ENCODE measurements at places on chromosomes 7 and 10. TPM values are rescaled to one million over a fixed set of nuclear protein-coding genes. Genes with fewer than 3 reads are reported as not detected.

The ATP6V0A4 gene
- not detected for total RNA-seq

The EPHA1 gene
- 15.7 TPM for total RNA-seq

The RSU1 gene
- 74.1 TPM for total RNA-seq

The MYO3A gene
- total RNA-seq = not detected

The FHIP2A gene
- total RNA-seq = 15.2 TPM

The C10orf143 gene
- total RNA-seq = 4.4 TPM

The TRIM73 gene
- 8.2 TPM for total RNA-seq

The CDH23 gene
- 4.9 TPM for total RNA-seq

The SLC13A4 gene
- total RNA-seq = not detected

DNA sequence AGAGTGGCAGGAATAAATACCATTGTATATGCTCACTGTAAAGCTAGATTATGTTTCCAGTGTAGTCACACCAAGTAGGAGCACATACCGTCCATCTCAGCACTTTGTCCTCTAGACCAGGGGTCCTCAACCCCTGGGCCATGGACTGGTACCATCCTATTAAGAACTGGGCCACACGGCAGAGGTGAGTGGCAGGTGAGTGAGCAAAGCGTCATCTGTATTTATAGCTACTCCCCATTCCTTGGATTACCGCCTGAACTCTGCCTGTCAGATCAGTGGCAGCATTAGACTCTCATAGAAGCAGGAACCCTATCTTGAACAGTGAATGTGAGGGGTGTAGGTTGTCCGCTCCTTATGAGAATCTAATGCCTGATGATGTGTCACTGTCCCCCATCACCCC is 735.3 kb downstream of the MAGI2 start:
- no peak overlapping the region for H3K27ac ChIP-seq
- no peak overlapping the region for H3K4me3 ChIP-seq
- DNase-seq = no peak
- H3K36me3 ChIP-seq = no peaks in the 10 kb centered on the region
- no peaks in the 10 kb centered on the region for H3K4me1 ChIP-seq

- no peaks in the 10 kb centered on the region for H3K36me3 ChIP-seq
- DNase-seq = no peak
- H3K27ac ChIP-seq = no peak overlapping the region
- H3K4me3 ChIP-seq = no peak overlapping the region
- peaks cover 19% of the 10 kb centered on the region for H3K27me3 ChIP-seq
- peaks cover 4% of the 10 kb centered on the region for H3K4me1 ChIP-seq
Measured at GRCh38 chr7:47253650-47254080, 328.2 kb downstream of the TNS3 start.

GRCh38 chr10:114810926-114811325 is 10.7 kb upstream of the FHIP2A start:
- no peaks in the 10 kb centered on the region for H3K27me3 ChIP-seq
- peaks cover 3% of the 10 kb centered on the region for H3K36me3 ChIP-seq
- peak overlapping the region; percentile 6 for H3K4me3 ChIP-seq
- peaks cover 21% of the 10 kb centered on the region for H3K4me1 ChIP-seq
- DNase-seq = peak; percentile 26

GRCh38 chr7:22386206-22386858 is 29.4 kb upstream of the RAPGEF5 start:
- no peaks in the 10 kb centered on the region for H3K36me3 ChIP-seq
- no peak overlapping the region for H3K4me3 ChIP-seq
- peaks cover 6% of the 10 kb centered on the region for H3K4me1 ChIP-seq
- no peak overlapping the region for H3K27ac ChIP-seq
- peaks cover 11% of the 10 kb centered on the region for H3K27me3 ChIP-seq
- DNase-seq = no peak

DNA sequence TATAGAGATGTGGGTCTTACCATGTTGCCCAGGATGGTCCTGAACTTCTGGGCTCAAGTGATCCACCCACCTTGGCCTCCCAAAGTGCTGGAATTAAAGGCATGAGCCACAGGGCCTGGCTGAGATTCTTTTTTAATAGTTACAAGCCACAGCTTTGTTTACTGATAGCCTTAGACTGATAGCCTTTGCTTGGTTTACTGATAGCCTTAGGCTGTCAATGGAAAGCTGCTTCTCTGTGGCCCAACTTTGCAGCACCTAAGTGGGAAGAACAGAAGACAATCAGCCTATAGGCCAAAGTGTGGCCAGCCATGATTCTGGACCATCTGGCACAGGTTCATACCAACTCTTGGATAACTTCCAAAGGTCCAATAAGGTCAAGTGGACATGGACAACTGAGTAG is 24.1 kb upstream of the CDCA7L start:
- H3K27me3 ChIP-seq = peaks cover 7% of the 10 kb centered on the region
- H3K36me3 ChIP-seq = no peaks in the 10 kb centered on the region
- peaks cover 10% of the 10 kb centered on the region for H3K4me1 ChIP-seq
- H3K27ac ChIP-seq = no peak overlapping the region
- no peak overlapping the region for H3K4me3 ChIP-seq

- no peaks in the 10 kb centered on the region for H3K36me3 ChIP-seq
- H3K4me1 ChIP-seq = no peaks in the 10 kb centered on the region
- no peak overlapping the region for H3K27ac ChIP-seq
- no peak for DNase-seq
- H3K27me3 ChIP-seq = no peaks in the 10 kb centered on the region
Measured at GRCh38 chr10:124266468-124267230, 152.1 kb downstream of the OAT start.

- H3K4me1 ChIP-seq = peaks cover 4% of the 10 kb centered on the region
- no peak overlapping the region for H3K4me3 ChIP-seq
- DNase-seq = no peak
- H3K36me3 ChIP-seq = peaks cover 11% of the 10 kb centered on the region
- H3K27me3 ChIP-seq = no peaks in the 10 kb centered on the region
Measured at GRCh38 chr7:133050200-133050995, 31.5 kb downstream of the CHCHD3 start.

DNA sequence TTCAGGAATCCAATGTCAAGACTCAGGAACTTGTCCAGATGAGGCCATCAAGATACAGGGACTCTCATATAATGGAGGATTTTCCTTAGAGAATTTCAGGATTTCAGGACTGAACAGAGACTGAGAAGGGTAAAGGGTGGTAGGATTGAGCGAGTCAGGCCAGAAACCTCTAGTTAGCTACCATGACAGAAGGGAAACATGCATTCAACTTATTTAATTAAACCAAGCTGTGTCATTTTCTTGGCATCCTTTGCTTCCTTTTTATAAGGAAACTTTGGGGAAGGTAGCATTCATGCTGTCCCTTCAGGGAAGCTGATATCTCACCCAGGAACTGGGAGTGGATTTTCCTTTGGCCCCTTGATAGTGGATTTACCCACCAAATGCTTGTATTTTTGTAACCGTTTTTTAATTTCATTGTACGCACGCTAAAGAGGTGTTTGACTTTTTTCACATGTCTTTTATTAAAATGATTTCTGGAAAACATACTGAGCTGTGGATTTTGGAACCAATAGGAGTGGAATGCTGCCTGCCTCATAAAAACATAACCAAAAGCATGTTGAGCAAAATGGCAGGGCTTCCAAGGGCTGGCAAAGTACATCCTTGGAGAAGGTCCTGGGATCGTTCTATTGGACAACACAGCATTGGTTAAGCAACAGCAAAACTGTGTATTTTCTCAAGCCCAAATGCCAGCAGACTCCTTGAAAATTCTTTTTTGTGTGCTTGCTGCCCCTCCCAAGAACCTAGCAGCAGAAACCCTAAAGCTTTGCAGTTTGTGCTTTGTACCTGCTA is 104.5 kb downstream of the CXCL12 start:
- H3K27ac ChIP-seq = no peak overlapping the region
- H3K4me3 ChIP-seq = no peak overlapping the region
- no peaks in the 10 kb centered on the region for H3K27me3 ChIP-seq
- DNase-seq = no peak
- H3K36me3 ChIP-seq = no peaks in the 10 kb centered on the region
- H3K4me1 ChIP-seq = no peaks in the 10 kb centered on the region

GRCh38 chr7:159051916-159052315 is 92.8 kb downstream of the VIPR2 start:
- no peak overlapping the region for H3K27ac ChIP-seq
- no peaks in the 10 kb centered on the region for H3K36me3 ChIP-seq
- H3K4me3 ChIP-seq = no peak overlapping the region

DNA sequence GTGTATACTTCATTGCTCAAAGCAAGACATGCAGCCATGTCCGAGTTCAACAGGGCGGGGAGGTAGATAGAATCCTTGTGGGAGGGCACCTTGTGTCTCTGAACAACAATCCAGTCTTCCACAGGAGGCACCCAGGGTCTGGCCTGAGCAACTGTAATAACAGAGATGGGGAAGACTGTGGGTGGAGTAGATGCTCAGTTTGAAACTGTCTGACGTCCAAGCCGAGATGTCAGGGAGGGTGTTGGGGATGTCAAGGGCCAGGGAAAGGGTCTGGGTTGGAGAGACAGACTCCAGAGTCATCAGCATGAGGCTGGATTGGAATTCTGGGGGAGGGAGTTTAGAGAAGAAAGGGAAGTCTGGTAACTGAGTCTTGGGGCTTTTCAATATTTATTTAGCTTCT is 88.0 kb downstream of the FANK1 start:
- no peak for DNase-seq
- H3K4me3 ChIP-seq = no peak overlapping the region
- H3K36me3 ChIP-seq = no peaks in the 10 kb centered on the region
- H3K27ac ChIP-seq = no peak overlapping the region

GRCh38 chr10:13001041-13001886 is at the start of gene CCDC3:
TSS of gene CCDC3 (minus strand) at chr10:13001713. CDS start at chr10:13001570, 143 bp downstream.
- DNase-seq = no peak
- H3K4me3 ChIP-seq = peak within 1 kb of the TSS; percentile 4
- H3K27me3 ChIP-seq = peaks cover 48% of the 10 kb centered on the region
- no peaks in the 10 kb centered on the region for H3K36me3 ChIP-seq
- no peak within 1 kb of the TSS for H3K27ac ChIP-seq
- H3K4me1 ChIP-seq = no peaks in the 10 kb centered on the region

- no peak for DNase-seq
- peaks cover 24% of the 10 kb centered on the region for H3K4me1 ChIP-seq
- peaks cover 7% of the 10 kb centered on the region for H3K36me3 ChIP-seq
- H3K4me3 ChIP-seq = no peak overlapping the region
- H3K27me3 ChIP-seq = peaks cover 7% of the 10 kb centered on the region
- no peak overlapping the region for H3K27ac ChIP-seq
Measured at GRCh38 chr10:113965683-113966082, 78.0 kb upstream of the ADRB1 start.

GRCh38 chr10:118867768-118868167 is 113.0 kb upstream of the CACUL1 start:
- no peak overlapping the region for H3K4me3 ChIP-seq
- H3K27me3 ChIP-seq = peaks cover 11% of the 10 kb centered on the region
- H3K36me3 ChIP-seq = no peaks in the 10 kb centered on the region
- no peak for DNase-seq
- H3K27ac ChIP-seq = no peak overlapping the region

DNA sequence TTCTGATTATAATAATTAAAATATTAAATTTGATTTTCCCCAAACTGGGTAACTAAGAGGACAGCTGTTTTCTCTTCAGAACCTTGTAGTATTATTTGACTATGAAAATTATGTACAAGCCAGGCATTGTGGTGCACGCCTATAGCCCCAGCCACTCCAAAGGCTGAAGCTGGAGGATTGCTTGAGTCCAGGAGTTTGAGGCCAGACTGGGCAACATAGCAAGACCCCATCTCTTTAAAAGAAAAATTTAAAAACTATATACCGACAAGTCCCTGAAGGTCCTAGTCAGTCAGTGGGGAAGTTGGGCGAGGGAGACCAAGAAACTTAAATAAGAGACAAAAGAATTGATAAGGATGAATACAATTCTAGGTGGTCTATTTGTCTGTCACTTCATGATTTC is 27.1 kb upstream of the UBE2D1 start:
- no peak overlapping the region for H3K27ac ChIP-seq
- no peak overlapping the region for H3K4me3 ChIP-seq
- DNase-seq = no peak
- no peaks in the 10 kb centered on the region for H3K36me3 ChIP-seq
- H3K27me3 ChIP-seq = peaks cover 27% of the 10 kb centered on the region
- H3K4me1 ChIP-seq = no peaks in the 10 kb centered on the region

DNA sequence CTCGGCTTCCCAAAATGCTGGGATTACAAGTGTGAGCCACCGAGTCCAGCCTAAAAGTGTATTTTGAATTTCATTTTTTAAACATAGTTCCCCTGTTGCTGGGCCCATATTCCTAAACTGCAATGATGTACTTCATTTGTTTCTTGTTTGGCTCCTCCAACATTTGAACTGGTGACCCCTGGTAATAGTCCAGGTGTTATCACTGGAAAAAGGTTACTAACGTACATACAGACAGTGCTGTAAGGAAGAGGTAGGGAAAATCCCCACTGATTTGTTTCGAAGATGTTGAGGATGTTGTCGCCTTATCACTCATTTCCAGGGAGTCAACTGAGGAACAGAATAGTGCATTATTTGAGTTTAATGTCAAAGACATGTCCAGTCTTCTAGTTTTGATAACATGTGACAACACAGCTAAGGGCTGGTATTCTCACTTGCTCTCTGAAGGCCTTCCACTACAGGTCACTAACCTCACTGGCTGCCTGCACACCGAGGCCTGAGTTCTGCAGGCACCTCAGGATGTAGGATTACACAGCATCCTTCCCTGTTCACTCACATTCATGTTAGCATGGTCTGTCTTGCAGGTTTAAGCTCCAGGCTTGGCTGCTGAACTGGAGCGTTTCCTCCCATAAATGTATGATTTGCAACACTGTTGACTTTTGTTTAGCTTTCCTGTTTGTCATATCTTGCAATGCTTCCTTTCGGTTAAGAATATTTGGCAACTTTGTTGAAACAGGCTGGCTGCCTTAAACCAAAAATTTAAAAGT is 362.8 kb downstream of the INHBA start:
- H3K27ac ChIP-seq = no peak overlapping the region
- no peaks in the 10 kb centered on the region for H3K27me3 ChIP-seq
- H3K4me3 ChIP-seq = no peak overlapping the region
- no peak for DNase-seq
- H3K36me3 ChIP-seq = no peaks in the 10 kb centered on the region

DNA sequence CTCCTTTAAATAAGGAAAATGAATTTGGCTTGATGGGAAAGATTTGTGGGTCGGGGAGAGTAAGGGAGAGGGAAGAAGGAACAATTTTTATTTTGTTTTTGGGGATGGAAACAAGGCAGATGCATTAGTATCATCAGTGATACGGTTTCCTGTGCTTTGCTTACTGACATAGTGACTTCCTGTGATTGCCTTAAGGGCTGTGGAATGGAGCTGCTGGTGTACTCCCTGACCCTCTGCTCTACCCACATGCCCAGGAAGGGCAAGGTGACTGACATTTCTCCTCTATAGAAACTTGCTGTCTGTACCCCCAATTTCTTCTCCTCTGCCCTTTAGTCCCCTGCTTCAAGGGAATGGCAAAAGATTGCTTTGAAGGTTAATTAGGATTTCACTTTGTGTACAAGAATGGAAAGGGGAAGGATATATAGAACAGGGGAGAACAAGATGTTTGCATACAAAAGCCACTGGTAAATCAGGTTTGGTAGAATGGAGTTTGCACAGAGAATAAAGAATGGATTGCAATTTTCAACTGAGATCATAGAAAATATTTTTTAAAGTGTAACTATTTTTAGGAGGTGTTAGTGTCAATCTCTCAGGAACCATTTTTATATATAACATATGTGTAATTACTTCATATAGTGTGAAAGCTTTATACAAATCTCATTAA is 129.0 kb upstream of the AGR3 start:
- no peak overlapping the region for H3K4me3 ChIP-seq
- peaks cover 8% of the 10 kb centered on the region for H3K36me3 ChIP-seq
- peak; percentile 43 for DNase-seq
- peaks cover 27% of the 10 kb centered on the region for H3K4me1 ChIP-seq
- H3K27me3 ChIP-seq = no peaks in the 10 kb centered on the region
- peak overlapping the region; percentile 66 for H3K27ac ChIP-seq

- no peaks in the 10 kb centered on the region for H3K4me1 ChIP-seq
- DNase-seq = no peak
- H3K27ac ChIP-seq = no peak overlapping the region
- no peak overlapping the region for H3K4me3 ChIP-seq
- no peaks in the 10 kb centered on the region for H3K27me3 ChIP-seq
Measured at GRCh38 chr10:57186201-57186600, 825.1 kb upstream of the ZWINT start.

All from activated CD8-positive, alpha-beta T cell treated with anti-CD3 and anti-CD28 coated beads, Interleukin-2, amount 10 ng/mL, durations not matched to agents 7 days and 5 days (primary cell).